Caco-2 (cell line): ENCODE measurements at places on chromosomes 4 and X.

GRCh38 chrX:47500554-47500953 is 17.5 kb upstream of the ZNF41 start:
- no peaks in the 10 kb centered on the region for H3K36me3 ChIP-seq
- DNase-seq = no peak
- no peaks in the 10 kb centered on the region for H3K27me3 ChIP-seq
- H3K4me3 ChIP-seq = no peak overlapping the region

GRCh38 chrX:27085346-27085745 is 377.8 kb downstream of the PPP4R3C start:
- H3K4me1 ChIP-seq = no peaks in the 10 kb centered on the region
- no peaks in the 10 kb centered on the region for H3K36me3 ChIP-seq
- H3K27me3 ChIP-seq = no peaks in the 10 kb centered on the region
- DNase-seq = no peak
- no peak overlapping the region for H3K27ac ChIP-seq

DNA sequence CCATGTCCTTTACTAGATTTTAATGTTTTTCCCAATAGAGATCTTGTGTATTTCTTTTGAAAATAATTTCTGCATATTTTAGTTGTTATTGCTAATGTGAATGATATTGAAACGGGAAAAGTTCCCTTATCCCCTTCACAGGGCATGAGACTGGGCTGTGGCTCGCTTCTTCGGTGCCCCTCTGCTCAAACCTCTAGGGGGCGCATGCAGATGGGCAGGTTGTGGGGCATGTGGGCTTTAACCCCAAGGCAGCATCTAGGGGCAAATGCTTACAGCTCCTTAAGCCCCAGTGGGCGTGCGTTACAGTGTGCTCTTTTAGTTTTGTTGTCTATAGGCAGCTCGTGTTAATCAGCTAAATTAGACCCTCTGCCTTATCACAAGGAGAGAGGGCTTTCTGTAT is 194.7 kb downstream of the OPHN1 start:
- H3K4me1 ChIP-seq = no peaks in the 10 kb centered on the region
- H3K27ac ChIP-seq = no peak overlapping the region
- no peak for DNase-seq

DNA sequence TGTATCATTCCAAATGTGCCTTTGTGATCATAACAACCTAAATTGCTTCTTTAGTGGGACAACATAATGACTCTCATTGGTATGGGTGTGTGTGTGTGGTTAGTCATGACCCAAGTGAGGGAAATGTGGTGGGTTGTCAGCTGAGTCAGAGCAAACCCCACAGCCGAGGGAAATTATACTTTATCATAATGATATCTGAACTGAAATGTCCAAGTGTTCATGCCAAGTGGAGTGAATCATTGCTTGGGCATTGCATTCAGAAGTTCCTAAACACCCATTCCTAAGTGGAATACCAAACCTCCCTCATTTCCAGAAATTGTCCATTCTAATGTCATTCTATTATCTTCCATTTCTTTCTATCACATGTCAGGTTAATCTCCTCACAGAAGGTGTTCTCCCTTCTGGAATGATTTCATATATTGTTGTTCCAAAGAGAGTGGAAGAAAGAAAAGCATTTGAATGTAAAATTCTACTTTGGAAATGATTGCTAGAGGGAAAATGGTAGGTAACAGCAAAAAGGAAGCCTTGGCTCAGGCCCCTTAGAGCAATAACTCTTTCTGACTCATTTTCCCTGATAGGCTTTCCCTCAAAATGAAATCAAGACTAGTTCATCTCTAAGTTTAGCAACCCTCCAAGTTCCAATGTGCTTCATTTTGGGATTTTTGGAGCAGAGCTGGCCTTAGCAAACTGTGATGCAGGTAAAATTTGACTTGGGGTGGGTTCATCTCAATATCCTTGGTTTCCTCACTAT is 230.7 kb upstream of the KCNIP4 start:
- no peaks in the 10 kb centered on the region for H3K4me1 ChIP-seq
- no peaks in the 10 kb centered on the region for H3K36me3 ChIP-seq
- no peak overlapping the region for H3K27ac ChIP-seq
- DNase-seq = no peak

GRCh38 chr4:164481306-164482091 is 272.4 kb upstream of the SMIM31 start:
- no peak for DNase-seq
- H3K4me1 ChIP-seq = no peaks in the 10 kb centered on the region
- no peaks in the 10 kb centered on the region for H3K27me3 ChIP-seq
- no peak overlapping the region for H3K27ac ChIP-seq

DNA sequence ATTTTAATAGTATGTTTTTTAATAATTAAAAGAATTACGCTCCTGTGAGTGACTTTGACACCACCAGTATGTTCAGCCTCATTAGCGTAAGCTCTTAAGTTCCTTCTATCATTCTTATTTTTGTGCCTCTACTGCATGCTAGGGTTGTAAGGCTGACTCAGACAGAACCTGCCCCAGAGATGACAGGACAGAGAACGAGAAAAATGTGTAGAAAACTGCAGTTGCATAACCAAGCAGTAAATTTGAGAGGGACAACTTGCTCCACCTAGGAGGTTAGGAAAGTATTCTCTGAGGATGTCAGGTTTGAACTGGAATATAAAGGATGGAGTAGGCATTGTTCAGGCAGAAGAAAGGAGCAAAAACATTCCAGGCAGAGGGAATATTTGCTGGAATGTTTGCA is 98.7 kb downstream of the NFKB1 start:
- no peaks in the 10 kb centered on the region; the same call in 1 of the 2 replicates for H3K36me3 ChIP-seq
- no peak overlapping the region for H3K27ac ChIP-seq
- H3K4me3 ChIP-seq = no peak overlapping the region
- no peaks in the 10 kb centered on the region for H3K27me3 ChIP-seq
- no peaks in the 10 kb centered on the region for H3K4me1 ChIP-seq
